Effector memory CD4-positive, alpha-beta T cell (primary cell): ENCODE measurements at places on chromosomes 7 and 10.

GRCh38 chr10:127449490-127449889 lies 99.6 kb upstream of the NPS start:
- no peak for DNase-seq

- no peak for DNase-seq
These were observed at the start of gene GRM3 for GRCh38 chr7:86643561-86644281. Gene GRM3 (plus strand): TSS chr7:86643909. CDS start chr7:86765146, 121,237 bp downstream.

- DNase-seq = no peak
These were observed 500.1 kb upstream of the KLF6 start for GRCh38 chr10:4285121-4285520.

DNA sequence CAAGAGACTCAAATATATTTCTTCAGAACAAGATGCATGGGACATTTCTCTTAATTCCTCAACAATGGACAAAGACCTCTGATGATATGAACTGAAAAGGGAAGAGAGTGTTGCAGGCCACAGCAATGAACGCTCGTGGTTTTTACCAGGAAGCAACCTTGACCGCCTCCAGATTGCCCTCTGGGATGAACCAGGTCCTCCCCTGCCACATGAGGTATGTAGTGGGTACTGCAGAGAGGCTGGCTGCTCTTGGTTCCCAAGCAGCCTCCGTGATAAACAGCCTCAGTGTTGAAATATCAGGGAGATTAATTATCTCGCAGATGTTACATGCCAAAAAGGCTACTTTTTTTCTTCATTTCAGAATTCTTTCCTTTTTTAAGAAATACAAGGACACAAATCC lies 338.8 kb downstream of the ELMO1 start:
- DNase-seq = no peak

DNA sequence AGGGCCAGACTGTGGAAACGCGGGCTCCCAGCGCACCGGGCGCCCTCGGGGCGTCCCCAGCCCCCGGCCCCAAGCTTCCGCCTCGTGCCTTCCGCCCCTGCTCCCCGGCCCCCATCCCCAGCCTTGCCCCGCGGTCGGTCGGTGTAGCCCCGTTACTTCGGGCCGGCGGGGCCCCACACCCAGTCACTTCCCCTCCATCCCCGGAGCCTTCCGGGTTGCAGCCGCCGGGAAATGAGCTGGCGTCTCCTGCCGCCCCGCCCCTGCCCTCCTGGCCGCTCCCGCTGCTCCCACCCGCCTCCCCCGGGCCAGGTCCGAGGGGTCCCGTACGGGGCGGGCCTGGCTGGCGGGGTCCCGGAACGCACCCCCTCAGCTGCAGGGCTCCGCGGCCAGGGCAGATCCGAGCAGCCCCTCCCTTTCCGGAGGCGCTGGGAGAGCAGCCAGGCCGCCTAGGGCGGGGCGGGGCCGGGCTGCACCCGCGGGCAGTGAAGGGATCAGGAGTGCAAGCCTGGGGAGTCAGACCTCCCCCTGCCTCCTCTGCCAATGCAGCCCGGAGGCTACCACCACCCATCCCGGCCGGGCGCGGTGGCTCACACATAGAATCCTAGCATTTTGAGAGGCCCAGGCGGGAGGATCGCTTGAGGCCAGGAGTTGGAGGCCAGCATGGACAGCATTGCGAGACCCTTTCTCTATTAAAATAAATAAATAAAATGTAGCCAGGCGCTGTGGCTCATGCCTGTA lies 709 bp downstream of the ARPC1B start:
- DNase-seq = peak; percentile 61
